GM12892 (cell line): ENCODE measurements at places on chromosomes 2 and 18.

DNA sequence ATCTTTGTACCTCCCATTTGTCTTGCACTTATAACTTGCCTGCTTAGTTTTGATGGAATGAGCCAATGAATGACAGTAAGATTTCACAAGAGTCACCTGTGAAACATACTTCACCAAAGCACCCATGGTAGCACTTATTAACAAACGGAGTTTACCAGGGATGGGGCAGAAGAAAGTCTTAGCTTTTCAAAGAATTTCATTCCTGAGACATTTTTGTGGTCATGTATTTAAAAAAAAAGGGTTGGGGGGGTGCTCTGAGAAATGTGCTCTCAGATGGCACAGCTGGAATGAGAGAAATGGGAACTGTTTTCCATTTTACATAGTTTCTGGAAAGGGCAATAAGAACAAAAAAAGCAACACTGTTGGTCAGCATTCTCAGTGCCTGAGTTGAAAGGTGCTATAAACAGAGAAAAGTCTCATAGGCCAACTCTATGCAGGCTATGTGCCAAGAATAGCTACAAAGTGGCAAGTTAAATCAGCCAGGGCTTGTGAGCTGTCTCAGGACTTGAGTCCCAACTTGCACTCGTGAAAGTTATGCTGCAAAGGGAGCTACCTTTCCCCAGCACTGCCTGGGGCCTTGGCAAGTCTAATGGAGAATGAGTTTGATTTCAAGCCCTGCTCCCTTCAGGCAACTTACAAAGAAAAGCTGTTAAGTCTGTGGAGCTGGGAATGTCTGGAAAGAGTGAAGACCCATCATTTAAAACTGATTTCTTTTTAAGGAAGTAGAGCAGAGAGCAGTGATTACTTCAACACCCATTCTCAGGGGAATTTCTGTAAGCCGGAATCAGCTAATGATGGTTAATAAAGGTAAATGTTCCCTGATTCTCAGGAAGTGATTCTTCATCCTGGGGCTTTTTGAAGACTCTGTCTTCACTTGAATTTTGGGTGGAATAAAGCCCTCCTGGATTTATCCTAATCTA lies 170.6 kb downstream of the SLC8A1 start:
- no peak for DNase-seq

GRCh38 chr2:228239207-228239906 lies 57.9 kb upstream of the SPHKAP start:
- DNase-seq: no peak

DNA sequence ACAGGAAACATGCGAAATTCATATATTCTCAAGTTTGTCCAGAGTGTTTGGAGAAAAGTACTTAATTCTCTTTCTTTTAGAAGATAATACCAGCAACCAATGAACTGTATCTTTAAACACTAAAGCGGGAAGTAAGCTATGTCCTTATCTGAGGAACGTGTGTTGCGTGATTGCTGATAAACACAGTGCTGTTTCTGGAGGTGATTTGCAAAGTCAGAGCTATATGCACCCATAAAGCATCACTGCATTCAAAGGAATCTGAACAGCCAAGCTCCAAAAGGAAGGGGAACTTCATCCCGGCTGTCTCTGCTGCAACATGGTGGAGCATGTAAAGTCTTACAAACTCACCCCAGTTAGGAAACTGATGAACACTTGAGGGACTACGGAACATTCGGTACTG lies 271.7 kb upstream of the FN1 start:
- DNase-seq: no peak

- no peak for DNase-seq
Observed at GRCh38 chr2:232310121-232310520, 68.4 kb upstream of the ALPP start.

DNA sequence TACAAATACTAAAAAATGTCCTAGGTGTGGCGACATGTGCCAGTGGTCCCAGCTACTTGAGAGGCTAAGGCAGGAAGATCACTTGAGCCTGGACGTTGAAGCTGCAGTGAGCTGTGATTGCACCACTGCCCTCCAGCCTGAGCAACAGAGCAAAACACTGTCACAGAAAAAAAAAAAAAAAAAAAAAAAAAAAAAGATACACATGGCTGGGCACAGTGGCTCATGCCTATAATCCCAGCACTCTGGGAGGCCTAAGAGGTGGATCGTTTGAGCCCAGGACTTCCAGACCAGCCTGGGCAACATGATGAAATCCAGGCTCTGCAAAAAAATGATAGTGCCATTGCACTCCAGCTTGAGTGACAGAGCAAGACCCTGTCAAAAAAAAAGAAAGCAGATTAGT lies 13.7 kb downstream of the KANSL1L start:
- no peak for DNase-seq

DNA sequence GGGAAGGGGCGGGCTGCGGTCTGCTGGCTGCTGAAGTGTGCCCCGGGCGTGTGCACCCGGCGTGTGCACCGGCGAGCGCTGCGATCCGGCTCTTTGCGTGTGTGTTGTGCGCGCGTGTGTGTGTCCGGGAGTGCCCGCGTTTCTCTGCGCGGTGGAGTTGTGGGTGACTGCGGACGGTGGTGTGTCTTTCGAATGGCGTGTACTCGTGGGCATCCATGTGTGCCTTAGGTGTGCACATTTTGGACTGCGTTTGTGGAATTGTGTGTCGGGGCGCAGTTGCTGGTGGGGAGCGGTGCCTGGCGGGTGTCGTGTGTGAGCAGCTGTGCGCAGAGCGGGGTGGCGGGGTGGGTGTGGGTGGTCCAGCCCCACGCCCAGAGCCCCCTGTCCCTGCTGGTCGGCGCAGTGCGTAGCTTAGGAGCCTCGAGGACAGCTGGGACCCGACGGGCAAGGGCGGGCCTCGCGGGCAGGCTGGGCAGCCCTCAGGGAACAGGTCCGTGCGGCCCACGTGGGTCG lies 533 bp downstream of the HPCAL1 start:
- no peak for DNase-seq

DNA sequence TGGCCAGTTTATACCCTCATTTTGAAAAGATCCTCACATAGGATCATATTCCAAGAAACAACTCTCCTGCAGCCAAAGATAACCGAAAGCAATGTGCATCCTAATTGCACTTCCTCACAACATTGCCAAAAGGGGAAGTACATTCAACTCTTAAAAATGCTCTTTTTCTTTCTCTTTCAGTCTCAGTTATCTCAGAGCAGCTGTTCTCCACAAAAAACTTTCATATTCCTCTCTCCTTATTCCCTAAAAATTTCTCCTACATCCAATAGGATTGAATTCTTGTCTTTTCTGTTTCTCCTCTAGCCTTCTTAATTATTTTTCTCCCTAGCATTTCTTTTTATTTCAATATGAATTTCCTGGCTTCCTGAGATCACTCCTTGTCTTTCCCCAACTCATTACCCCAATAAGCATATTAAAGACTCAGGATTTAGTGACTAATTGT lies 7.4 kb upstream of the VRK2 start:
- no peak for DNase-seq

DNA sequence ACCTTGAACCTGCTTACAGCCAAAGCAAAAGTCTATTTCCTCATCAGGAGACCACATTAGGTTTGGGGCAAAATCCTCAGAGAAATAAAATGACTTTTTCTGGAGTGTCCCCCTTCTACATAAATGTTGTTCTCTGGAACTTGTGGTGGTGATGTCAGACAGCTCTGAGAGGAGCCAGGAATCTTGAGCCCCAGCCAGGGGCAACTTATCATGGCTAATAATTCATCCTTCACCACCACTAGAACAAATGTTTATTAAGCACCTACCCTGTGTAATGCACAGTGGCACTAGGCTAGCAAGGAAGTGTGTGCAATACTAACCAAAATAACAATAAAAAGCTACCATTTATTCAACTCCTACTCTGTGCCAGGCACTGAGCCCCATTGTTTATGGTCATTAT lies 9.0 kb upstream of the BMP10 start:
- DNase-seq: no peak

DNA sequence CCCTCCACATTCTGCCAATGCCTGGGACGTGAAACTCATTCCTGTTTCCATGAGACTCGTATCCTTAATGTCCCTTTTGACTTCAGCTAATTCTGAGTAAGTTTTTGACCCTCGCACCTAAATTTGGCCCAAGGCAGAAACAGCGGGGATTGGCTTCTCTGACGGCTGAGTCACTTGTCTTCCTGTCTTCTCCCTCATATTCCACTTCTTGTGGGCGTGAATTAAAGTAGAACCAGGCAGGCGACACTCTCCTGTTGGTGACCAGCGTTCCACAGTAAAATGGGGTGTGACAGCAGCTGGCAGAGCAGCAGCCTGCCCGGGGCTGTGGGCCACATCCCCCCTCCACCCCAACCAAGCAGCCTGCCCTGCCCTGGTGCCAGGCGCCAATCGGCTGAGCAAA lies 15.5 kb downstream of the TTC32 start:
- no peak for DNase-seq

DNA sequence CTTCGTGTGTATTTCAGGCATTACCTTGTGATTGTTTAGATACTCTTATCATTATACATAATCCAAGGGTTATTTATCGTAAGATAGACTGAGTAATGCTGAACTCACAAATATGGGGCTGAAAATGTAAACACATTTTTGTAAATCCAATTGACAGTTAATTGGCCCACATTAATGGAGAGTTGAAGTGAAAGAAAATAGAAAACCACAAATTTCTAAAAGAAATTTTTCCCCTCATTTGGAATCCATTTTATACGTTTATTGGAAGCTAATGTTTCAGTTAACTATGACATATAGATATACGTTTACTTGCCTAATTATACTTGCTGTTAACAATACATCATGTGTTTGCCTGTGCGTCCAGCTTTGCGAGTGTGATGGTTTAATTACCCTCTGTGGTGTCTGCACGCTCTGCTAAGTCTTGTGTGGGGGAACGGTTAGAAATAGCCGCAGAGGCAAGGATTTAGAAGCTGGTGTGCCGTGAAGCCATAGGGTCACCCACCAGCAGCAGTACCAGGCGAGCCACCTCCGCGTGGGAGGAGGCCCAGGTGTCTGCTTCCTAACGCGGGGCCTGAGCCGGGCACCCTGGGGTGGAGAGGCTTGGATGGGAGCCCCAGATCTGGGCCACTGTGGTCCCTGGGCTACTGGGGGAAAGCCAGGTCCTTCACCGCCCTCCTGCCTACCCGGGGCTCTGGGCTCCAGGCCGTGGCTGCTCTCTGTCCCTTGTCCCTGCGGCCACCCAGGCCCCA lies 38.0 kb downstream of the TSHZ1 start:
- DNase-seq: no peak

DNA sequence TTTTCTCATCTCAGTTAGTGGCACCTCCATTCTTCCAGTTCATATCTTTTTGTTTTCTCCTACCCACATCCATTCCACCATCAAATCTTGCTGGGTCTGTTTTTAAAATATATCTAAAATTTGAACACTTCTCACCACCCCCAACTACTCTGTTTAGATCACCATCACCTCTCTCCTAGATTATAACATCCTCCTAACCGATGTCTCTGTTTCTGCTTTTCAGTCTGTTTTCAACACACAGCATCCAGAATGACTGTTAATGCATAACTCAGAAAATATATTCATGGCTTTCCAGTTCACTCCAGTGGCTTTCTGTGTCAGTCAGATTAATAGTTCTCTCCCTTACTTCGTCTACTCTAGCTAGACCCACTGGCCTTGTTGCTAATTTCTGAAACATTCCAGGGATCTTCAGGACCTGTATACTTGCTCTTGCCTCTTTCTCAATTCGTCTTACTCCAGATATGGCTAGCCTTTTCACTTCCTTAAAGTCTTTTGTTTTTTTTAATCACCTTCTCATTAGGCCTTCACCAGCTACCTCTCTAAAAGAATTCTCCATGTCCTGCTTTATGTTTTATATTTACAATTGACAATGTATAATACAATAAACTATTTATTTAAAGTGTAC lies 105.3 kb downstream of the COMMD1 start:
- no peak for DNase-seq

GRCh38 chr2:228840113-228840742 lies 430.9 kb downstream of the PID1 start:
- no peak for DNase-seq

GRCh38 chr2:168336786-168337388 lies 89.5 kb upstream of the STK39 start:
- no peak for DNase-seq

- no peak for DNase-seq
Observed at GRCh38 chr2:2804528-2804927, 473.5 kb upstream of the MYT1L start.

GRCh38 chr2:152132306-152132705 lies 33.5 kb upstream of the CACNB4 start:
- no peak for DNase-seq

GRCh38 chr2:29702276-29702675 lies 219.1 kb downstream of the ALK start:
- no peak for DNase-seq

DNA sequence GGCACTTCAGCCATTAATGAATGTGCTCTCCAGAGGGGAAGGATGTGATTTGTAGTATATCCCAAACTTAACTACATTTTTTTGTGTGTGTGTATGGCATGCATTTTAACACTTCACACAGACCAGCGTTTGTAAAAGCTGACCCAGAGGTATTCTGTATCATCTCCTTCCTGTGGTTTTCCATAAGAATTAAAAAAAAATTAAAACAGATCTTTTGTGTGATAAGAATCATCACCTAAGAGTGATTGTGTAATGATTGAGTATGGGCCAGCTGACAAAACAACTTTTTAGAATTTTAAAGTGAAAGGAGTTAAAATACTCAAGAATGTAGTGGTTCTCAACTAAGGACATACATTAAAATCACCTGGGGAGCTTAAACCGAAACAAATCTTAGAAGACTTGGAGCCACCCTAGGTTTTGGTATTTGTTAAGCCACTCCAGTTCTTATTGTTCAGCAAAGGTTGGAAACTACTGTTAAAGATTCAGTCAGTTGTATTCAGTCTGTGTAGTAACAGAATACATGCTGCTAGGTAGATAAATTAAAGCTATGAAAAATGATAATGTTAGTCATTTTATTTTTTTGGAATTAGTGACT lies 120.1 kb downstream of the HAUS1 start:
- no peak for DNase-seq

DNA sequence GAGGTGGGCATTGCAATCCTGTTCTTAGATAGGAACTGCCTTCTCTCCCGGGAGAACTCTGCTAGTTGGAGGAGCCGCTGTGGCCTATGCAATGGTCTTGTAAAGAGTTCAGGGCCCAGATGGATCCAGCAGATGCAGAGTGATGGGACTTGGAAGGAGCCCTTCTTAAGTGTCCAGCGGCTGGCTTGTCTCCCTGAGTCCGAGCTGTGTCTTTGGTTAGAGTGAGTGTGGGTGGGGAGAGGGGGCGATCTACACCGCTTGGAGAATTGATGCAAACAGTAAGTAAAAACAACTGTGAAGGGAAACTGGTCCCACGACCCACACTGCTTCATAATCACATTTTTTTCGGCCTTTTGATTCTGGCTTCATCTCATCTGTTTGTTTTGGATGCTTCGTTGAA lies 89.8 kb upstream of the CYRIA start:
- DNase-seq: no peak

GRCh38 chr2:127332335-127332734 lies 38.4 kb upstream of the ERCC3 start:
- no peak for DNase-seq
